ENCODE measurements at places on chromosomes 2 and 18. TPM values are rescaled to one million over a fixed set of nuclear protein-coding genes. Genes with fewer than 3 reads are reported as not detected.

Gene GNAL
- 2.6 TPM for total RNA-seq

Gene DYNAP
- not detected for total RNA-seq

Gene TIMM21
- 19.8 TPM for total RNA-seq

Gene ABCB11
- not detected for total RNA-seq

Gene NEU2
- not detected for total RNA-seq

Gene ANKRD30BL
- total RNA-seq, result not detected

Gene DCDC2C
- total RNA-seq, result not detected

Gene CFC1
- total RNA-seq, result not detected

Gene PARD3B
- total RNA-seq, result 19.8 TPM

Gene DAW1
- not detected for total RNA-seq

Gene MSTN
- total RNA-seq, result 18.8 TPM

Gene LBX2
- not detected for total RNA-seq

Gene GRB14
- total RNA-seq, result 5.7 TPM

Gene YWHAQ
- total RNA-seq, result 140 TPM

Gene SAG
- not detected for total RNA-seq
